Forelimb muscle (tissue), 1 donor: ENCODE measurements at places on chromosomes 4 and X. TPM values are rescaled to one million over a fixed set of nuclear protein-coding genes. Genes with fewer than 3 reads are reported as not detected.

DNA sequence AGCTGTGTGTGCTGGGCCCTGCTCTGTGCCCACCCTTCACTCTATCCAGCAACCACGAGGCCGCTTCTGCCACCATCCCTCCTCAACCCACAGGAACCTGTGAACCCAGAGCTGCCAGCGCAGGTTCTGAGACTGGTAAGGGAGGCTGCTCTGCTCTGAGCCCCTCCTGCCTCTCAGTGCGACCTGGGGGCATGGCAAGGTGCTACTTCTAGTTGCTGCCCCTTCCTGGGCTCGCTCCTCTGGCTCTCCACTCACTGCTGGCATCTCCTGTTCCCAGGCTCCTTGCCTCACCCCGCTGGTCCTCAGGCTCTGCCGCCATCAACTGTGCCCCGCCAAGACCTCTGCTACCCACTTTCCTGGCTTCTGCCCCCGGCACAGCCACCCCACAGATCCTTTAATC is 39.3 kb downstream of the RNF212 start:
- no peak for DNase-seq

- DNase-seq, result no peak
Measured at GRCh38 chr4:77023920-77024319, 51.9 kb downstream of the CCNI start.

GRCh38 chr4:150106886-150107285 is 28.6 kb downstream of the DCLK2 start:
- DNase-seq, result no peak

Gene GYG2
- polyA plus RNA-seq, result 2.9 TPM

GRCh38 chr4:53483250-53483649 is 105.8 kb downstream of the FIP1L1 start:
- DNase-seq, result no peak
